Stimulated activated CD4-positive, alpha-beta T cell treated with anti-CD3 and anti-CD28 coated beads, TNF-alpha, amount 100 ng/mL, for 1 hour (primary cell): ENCODE measurements at places on chromosomes 16 and 17.

GRCh38 chr17:152860-153420 is 15.6 kb downstream of the SCGB1C2 start:
- no peak for DNase-seq

- DNase-seq, result no peak
Observed at GRCh38 chr16:50699326-50700159, 6.1 kb downstream of the NOD2 start.

GRCh38 chr17:44400226-44400847 is 10.9 kb upstream of the ITGA2B start:
- DNase-seq, result no peak

DNA sequence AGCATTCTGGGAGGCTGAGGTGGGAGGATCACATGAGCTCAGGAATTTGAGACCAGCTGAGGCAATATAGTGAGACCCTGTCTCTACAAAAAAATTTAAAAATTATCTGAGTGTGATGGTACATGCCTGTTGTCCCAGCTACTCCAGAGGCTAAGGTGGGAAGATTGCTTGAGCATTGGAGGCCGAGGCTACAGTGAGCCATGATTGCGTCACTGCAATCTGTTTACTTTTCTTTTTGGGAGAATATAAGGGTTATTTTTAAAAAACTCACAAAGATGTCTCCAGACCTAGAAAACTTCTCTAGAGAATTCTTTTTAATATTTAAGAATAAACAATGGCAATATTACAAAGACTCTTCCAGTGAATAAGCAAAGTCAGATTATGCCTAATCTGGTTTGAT is 226.9 kb downstream of the BCAS3 start:
- DNase-seq, result no peak

- DNase-seq, result no peak
Observed at GRCh38 chr17:81034168-81034777, 678 bp upstream of the BAIAP2 start.

DNA sequence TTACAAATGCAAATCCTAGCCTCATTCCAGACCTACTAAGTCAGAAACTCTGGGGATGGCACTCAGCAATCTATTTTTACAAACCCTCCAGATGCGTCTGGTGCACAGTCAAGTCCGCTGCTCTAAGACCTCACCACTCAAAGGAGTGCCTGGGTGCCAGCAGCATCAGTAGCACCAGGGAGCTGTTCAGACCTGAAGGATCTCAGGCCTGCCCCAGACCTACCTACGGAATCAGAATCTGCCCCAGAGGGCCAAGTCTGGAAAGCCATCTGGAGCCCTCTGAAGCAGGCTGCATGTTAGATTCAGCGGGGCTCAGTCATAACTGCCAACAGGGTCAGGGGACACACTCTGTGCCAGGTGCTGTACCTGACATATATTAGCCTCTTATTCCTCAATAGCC is 17.6 kb downstream of the MEOX1 start:
- DNase-seq, result no peak

GRCh38 chr17:62801553-62802114 is 6.5 kb downstream of the MARCHF10 start:
- DNase-seq, result no peak

GRCh38 chr17:64278614-64279013 is 15.6 kb upstream of the TEX2 start:
- DNase-seq, result no peak

GRCh38 chr17:14790521-14790920 is 474.6 kb downstream of the PMP22 start:
- no peak for DNase-seq

- no peak for DNase-seq
Observed at GRCh38 chr17:80793851-80794267, 197.8 kb upstream of the CHMP6 start.

DNA sequence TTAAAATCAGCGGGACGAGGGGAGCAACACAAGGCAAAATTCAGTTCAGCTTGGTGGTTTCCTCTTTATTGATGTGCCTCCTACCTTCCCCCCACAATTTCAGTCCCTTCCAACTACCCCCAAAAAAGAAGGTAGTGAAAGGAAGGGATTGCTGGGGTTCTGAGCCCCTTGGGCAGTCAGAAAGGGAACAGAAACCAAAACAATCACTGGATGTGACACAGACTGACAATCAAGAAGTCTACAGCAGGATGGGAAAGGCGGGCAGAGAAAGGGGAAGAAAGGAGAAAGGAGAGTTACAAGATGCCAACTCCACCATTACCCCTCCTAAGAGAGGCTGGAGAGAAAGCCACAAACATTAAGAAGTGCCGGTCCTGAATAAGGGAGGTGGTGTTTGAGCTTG is 1.1 kb upstream of the PHF23 start:
- no peak for DNase-seq

- no peak for DNase-seq
Observed at GRCh38 chr16:17861981-17862479, 391.3 kb upstream of the XYLT1 start.
